NCI-H187 (cell line): ENCODE measurements at places on chromosomes 13 and 19.

DNA sequence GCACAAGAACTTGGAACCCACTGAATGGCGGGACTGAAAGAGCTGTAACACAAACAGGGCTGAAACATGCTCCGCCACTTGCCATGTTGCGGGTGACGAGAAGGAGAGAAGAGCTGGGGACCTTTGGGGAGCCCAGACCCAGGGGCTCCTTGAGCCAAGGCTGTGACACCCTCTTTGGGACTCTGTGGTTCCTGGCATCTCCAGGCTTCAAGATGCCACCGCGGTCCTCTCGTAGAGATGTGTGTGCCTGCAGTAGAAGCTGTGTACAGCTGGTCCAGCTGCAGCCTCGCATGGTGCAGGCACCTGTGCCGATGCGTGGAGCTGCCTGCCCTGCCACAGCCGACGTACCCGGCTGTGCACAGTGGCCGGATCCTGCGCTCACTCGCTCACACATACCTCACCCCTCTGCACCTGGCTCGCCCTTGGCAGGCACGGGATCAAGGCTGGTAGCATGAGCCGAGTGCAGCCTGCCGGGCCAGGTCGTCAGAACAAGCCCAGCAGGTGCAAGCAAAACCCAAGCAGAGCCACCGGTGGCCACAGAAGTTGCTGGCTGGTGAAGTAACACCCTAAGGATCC lies 1385.8 kb downstream of the PCDH9 start:
- DNase-seq = no peak

- no peak for DNase-seq
Observed at GRCh38 chr13:48559638-48560320, 26.9 kb upstream of the RCBTB2 start.

DNA sequence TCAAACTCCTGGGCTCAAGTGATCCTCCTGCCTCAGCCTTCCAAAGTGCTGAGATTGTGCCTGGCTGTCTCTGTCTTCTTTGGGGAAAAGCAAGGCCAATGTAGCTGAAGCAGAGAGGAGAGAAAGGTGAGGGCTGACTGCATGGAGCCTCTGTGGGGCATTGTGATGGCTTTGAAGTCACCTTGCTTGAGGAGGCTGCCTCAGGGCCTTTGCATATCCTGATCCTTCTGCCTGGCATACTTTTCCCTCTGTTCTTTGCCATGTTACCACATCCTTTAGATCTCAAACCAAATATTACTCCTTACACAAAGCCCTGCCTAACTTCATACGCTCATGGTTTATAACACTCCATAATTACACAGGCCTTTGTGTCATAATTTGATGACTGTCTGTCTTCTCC lies 9.4 kb upstream of the PPP5C start:
- DNase-seq = no peak

GRCh38 chr19:35859414-35859813 lies 2.7 kb downstream of the KIRREL2 start:
- DNase-seq = no peak

DNA sequence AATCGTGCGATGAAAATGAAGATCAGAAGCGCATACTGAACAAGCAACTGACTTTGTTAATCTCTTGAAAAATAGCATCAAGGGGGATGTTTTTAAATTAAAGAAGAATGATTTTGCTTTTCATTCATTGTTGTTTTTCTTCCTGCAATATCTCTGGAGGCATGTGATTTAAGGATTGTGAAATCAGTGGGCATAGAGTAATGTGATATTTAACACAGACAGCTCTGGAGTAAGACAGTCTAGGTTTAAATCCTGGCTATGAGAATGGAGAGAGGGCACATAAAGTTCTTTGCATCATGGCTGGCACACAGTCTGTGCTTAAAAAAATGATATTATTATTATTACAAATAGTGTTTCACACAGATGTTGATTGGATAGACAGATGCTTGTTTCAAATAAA lies 243.1 kb upstream of the NBEA start:
- no peak for DNase-seq

- DNase-seq = no peak
Observed at GRCh38 chr19:55581823-55582223, 1.2 kb upstream of the ZNF579 start.

- no peak for DNase-seq
Observed at GRCh38 chr19:4456476-4456842, 1.1 kb downstream of the UBXN6 start.

GRCh38 chr19:16588824-16589577 lies 16.8 kb upstream of the SLC35E1 start:
- no peak for DNase-seq

GRCh38 chr19:2478756-2479555 lies 3.0 kb downstream of the GADD45B start:
- no peak for DNase-seq

DNA sequence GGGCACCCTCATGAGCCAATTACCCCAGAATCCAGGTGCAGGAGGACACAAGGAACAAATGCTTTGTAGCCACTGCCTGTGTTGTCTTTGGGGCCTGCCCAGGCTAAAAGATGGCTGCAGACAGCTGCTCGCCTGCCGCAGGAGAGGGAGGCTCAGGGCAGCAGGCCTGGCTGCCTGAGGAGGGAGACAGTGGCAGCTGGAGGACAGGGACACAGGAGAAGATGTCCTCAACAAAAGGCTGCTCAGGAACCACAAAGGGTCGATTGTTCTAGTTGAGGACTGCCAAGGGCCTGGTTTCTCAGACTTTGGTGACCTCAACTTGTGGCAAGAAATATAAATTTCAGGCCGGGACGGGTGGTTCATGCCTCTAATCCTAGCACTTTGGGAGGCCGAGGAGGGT lies 7.6 kb downstream of the SIRT2 start:
- no peak for DNase-seq

GRCh38 chr19:55253842-55254624 lies 4.8 kb downstream of the PPP6R1 start:
- peak; percentile 10 for DNase-seq

DNA sequence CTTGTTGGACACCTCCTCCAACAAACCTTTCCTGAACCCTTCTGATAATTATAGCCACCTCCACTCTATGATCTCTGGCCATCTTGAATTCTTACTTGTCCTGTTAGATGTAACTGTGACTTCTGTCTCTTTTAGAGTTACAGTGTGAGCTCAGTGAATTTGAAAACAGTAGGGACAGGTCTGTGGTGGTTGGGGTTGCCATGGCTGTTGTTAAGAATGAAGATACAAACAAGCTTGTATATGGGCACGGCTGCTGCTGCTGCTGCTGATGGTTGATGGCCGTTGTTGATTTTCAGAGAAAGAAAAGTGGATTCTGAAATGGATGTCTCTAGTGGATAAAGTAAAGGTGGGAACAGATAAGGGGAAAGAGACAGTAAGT lies 101.5 kb downstream of the STARD13 start:
- DNase-seq = no peak

DNA sequence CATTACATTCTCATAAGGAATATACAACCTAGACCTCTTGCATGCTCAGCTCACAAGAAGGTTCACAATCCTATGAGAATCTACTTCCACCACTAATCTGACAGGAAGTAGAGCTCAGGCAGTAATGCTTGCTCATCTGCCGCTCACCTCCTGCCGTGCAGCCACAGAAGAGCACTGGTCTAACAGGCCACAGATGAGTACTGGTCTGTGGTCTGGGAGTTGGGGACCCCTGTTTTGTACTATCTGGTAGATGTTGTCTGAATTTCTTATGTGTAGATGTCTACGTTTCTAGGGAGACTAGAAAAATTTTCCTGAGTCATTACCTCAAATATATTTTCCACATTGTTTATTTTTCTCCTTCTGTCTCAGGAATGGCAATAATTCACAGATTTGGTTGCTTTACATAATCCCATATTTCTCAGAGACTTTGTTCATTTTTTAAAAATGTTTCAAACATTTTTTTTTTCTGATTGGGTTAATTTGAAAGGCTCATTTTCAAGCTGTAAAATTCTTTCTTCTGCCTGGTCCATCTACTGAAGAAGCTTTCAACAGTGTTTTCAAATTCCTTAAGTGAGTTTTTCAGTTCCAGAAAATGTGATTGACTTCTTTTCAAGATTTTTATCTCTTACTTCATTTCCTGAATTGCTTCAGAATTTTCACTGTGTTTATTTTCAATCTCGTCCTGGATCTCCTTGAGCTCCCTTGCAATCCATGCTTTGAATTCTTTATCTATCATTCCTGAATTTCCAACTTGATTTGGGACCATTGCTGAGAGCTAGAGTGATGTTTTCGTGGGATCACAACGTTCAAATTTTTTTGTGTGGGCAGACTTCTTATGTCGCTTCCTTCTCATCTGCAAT lies 1322.2 kb downstream of the PCDH9 start:
- no peak for DNase-seq

DNA sequence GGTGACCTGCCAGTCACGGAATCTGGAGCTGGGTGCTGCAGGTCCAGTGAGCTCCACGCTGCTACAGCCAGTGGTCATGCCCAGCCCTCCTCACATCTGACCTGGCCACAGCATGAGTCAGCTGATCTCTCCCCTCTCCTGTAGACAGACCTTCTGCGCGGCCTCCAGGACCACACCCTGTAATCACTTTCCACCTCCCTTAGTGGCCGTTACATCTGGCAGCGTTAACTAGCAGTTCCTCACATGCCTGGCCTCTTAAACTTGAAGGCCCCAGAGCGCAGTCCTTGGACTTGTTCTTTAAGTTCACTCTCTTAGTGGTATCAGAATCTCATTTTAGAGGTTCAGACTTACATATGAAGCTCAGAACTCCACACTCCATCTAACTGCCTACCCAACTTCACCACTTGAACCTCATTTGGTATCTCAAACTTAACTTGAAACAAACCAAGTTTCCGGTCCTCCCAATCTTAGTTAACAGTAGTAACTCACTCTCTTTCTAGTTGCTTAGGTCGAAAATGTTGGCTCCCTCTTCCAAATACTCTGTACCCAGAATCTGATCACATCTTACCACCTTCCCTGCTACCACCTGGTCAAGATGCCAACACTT lies 22.7 kb downstream of the MIPEP start:
- no peak for DNase-seq

DNA sequence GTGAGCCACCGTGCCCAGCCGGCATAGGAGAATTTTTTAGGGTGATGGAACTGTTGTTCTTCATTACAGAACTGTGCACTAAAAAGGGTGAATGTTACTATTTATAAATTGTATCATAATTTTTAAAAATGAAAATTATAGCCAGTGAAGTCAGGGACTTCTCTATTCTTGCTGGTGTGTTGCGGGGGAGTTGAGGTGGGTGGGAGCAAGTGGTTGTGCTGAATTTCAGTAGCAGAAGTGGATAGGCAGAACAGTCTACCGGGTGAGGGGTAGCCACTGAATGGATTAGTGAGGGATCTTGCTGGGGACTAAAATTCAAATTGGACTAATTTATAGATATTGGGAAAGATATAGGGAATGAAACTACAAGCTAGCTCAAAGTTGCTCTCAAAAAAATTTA lies 74.0 kb downstream of the CAB39L start:
- DNase-seq = no peak

DNA sequence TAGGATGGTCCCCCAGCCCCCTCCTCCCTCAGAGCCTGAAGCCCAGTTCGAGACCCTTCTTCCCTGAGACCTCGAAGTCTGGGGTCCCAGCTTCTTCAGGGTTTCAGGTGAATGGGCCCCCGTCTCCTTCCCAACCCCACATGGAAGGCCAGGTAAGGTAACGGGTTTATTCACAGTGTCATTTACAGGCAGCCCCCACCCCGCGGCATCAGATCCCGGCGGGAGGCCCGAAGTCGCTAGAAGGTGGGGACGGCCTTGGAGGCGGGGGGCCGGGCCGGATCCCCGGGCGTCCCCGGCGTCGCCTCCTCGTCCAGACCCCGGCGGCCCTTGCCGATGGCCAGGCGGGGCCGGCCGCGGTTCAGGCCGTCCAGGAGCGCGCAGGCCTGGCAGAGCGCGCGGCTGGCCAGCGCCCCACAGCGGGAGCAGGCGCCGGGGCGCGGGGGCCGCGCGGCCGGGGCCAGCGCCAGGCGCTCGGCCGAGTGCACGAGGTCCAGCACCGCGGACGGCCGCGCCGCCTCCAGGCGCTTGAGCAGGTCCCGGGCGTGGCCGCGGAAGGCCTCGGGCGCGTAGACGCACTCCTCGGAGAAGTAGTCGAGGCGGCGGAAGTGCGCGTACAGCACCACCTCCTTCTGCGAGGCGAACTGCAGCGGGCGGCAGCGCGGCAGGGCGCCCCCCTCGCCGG lies 9.7 kb downstream of the CTU1 start:
- no peak for DNase-seq

GRCh38 chr13:100660761-100661160 lies 13.8 kb downstream of the TMTC4 start:
- DNase-seq = no peak

DNA sequence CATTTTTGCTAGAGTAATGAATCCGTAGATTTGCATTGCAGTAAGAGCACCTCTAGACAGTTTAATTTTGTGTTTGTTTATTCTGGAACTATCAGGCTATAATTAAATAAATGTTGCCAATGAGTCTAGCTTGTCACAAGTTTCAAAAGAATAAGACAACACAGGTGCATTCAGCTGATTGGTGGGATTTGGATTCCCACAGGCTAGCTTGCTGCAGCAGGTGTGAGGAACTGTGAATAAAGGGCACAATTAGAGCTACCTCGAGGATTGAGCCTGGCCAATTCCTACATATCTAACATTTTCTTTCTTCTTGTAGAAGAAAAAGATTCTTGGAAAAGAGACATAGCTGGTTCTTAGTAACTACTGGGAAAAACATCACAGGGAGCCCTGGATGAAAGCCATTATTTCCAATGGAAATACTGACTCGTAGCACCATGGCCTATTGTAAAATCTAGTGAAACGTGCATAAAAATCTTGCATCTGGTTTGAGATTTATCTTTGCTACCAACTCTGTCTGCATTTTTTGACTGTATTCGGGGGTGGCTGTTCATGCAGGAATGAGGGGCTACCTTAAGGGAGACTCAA lies 360.9 kb downstream of the FGF9 start:
- no peak for DNase-seq

- DNase-seq = no peak
Observed at GRCh38 chr13:106295971-106296370, 239.5 kb downstream of the EFNB2 start.

DNA sequence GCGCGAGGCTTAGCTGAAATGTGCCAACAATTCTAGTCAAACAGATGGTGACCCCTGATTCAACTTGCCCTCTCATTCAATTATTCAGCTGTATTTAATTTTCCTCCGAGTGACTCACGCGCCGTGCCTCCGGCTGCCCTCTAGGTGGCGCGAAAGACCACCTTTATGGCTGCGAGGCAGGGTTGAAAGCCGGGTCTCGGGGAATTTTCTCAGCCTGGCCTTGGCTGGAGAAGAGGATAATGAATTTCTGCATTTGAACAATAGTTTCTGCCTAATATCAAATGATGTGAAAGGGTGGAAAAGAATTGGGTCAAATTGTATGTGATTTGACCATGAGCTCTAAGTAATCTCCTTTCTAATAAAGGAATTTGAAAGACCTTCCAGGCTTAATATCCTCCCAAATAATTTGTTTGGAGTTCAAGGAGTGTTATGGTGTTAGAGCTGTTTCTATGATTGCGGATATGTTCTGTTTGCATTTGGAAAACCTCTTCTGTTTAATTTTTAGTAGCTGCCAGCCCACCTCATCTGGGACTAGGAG lies 310.9 kb downstream of the ZNF536 start:
- no peak for DNase-seq
